Activated T-cell treated with anti-CD3 and anti-CD28 coated beads, Interleukin-2, amount 50 U/mL, for 4 hours (primary cell): ENCODE measurements at places on chromosomes 11 and 22. TPM values are rescaled to one million over a fixed set of nuclear protein-coding genes. Genes with fewer than 3 reads are reported as not detected.
A peak's percentile ranks its signal among the peaks of the same experiment; 100 is the strongest.

Gene SERPING1
- total RNA-seq: 0.55 TPM

Gene E2F8
- 1.4 TPM for total RNA-seq

Gene NKAPD1
- 19.1 TPM for total RNA-seq

Gene KCNC1
- not detected for total RNA-seq

Gene C11orf86
- not detected for total RNA-seq

Gene OR52N4
- total RNA-seq: not detected

Gene OR52I1
- not detected for total RNA-seq

Gene BAIAP2L2
- 0.38 TPM for total RNA-seq

Gene ADM
- not detected for total RNA-seq

DNA sequence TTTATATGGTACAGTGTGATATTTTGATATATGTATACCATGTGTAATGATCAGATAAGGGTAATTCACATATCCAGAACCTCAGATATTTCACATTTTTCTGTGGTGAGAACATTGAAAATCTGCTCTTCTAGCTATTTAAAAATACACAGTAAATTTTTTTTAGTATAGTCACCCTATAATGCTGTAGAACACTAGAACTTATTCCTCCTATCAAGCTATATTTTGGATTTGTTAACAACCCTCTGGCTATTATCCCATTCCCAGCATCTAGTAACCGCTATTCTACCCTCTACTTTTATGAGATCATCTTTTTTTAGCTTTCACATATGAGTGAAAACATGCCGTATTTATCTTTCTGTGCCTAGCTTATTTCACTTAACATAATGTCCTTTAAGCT, 65.5 kb upstream of the SYT9 start:
- no peak for DNase-seq

DNA sequence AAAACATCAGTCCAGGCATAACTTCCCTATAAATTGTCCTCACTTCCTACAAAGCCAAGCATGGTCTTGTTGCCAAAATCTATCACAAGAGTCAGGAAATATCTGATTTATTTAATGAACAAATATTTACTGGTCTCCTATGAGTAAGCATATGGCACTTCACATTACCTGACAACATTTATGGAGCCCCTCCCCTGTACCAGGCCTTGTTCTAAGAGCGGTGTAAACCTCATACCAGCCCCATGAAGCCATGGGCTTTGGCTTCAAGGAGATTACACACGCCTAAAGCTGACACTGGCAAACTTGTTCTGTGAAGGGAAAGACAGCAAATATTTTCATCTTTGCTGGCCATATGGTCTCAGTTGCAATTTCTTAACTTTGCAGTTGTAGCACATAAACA, 43.0 kb upstream of the EIF3D start:
- DNase-seq: no peak

GRCh38 chr22:19664406-19664805, 49.9 kb upstream of the SEPTIN5 start:
- DNase-seq: no peak

DNA sequence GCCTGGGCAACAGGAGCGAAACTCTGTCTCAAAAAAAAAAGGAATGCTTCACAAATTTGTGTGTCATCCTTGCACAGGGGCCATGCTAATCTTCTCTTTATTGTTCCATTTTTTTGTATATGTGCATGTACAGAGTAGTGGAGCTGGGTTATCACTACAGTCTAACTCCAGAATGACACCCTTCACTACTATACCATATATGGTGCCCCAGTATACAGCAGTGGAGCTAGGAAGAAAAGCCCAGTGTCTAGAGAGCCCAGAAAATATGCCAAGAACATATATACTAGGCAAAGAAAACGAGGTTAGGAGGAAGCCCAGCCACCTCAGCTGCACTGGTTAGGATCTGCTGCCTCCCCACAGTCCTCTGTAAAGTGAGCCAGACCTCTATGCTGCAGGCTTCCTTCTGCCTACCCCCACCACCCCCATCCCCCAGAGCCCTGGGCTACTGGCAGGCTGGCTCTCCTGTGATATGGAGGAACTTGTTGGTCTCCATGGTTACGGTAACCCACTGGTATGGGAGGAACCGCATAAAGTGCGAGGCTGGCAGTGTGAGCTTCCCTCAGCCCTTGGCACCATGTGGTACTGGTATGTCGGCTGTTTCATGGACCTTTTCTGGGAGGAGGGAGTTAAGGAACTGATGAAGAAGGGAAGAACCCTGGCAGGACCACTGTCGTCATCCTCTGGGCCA, 34.3 kb downstream of the RCOR2 start:
- no peak for DNase-seq

- DNase-seq: no peak
These were observed 12.9 kb upstream of the CASTOR1 start for GRCh38 chr22:30301995-30302809.

- no peak for DNase-seq
These were observed 15.4 kb downstream of the ART5 start for GRCh38 chr11:3626250-3626960.

- DNase-seq: peak; percentile 83
These were observed at the start of gene NUP160 for GRCh38 chr11:47847892-47848699. TSS of gene NUP160 (minus strand) at chr11:47848350. CDS start at chr11:47848318, 32 bp downstream.

DNA sequence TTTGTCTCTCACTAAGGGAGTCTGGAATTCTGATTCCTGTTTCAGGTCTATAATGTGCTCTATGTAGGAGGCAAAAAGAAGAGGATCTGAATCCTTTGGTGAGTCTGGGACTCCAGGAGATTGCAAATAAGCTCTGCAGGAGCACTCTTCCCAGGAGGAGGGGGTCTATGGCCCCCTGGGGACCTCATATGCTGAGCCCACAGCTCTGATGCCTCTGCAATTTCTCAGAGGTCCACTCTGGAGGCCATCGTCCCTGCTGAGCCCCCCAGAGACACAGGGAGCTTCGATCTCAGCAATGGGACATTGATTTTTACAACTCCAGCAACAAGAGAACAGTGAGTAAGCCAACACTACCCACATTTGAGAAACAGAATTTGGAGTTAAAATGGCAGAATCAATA, 20.2 kb upstream of the NRGN start:
- DNase-seq: no peak

DNA sequence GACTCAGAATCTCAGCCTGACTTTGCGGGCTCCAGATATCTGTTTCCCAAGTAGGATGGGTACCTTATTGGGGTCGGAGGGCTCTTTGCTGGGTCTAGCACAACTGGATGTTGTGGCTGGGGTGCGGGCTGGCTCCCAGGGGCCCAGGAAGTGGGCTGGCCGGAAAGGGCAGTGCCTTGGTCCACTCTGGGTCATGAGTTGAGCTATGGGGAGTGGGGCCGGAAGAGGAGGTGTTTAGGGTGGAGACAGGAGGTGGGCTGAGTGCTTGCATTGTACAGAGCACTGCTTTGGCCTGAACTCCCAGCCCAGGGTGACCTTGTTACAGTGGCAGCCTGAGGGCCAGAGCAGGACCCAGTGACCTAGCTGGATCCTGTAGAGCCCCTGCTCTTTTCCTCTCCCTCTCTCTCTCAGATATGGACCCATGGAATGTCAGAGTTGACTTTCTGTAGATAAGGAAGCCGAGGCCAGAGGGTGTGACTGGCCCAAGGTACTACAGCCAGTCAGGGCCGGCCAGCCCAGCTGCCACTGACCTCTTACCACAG, 13.2 kb downstream of the PHLDB1 start:
- no peak for DNase-seq

DNA sequence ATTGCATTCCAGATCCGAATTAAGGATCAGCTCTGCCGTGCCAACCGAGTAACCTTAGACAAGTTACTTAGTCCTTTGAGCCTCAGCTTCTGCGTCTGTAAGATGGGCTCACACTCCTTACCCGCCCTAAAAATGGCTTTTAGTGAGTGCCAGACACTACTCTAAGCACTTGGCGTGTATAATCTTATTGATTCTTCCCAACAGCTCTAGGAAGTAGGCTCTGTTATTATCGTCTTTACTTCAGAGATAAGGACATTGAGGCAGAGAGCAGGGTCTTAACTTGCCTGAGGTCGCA, 21.7 kb upstream of the ROBO3 start:
- DNase-seq: no peak

DNA sequence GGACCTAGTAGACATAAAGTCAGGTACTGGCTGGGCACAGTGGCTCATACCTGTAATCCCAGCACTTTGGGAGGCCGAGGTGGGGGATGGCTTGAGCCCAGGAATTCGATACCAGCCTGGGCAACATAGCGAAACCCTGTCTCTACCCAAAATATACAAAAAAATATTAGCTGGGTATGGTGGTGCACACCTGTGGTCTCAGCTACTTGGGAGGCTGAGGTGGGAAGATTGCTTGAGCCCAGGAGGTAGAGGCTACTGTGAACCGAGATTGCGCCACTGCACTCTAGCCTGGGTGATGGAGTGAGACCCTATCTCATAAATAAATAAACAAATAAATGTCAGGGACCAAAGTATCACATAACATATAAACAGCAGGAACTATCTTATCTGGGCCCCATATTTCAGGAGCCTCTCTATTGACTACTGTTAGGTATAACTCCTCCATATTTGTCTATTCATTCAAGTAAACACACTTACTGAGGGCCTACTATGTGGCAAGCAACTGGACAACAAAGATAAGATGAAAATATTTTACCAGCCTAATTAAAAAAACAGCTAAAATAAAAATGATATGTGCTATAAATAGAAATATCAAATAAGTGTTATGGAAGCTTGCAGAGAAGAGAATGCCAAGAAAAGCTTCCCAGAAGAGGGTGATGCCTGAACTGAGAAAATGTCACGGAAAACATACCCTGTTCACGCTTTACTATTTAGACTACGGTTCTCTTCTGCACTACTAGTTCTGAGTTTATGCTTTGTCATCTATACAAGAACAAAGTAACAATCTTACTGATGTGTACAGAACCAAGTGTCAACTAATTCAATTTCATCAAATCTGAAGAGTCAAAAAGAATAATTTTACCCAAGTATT, 2.0 kb downstream of the NUP98 start:
- DNase-seq: no peak

- no peak for DNase-seq
These were observed 15.2 kb upstream of the NUP160 start for GRCh38 chr11:47863189-47863897.

GRCh38 chr11:6572215-6572614, 31.2 kb downstream of the RRP8 start:
- DNase-seq: no peak

DNA sequence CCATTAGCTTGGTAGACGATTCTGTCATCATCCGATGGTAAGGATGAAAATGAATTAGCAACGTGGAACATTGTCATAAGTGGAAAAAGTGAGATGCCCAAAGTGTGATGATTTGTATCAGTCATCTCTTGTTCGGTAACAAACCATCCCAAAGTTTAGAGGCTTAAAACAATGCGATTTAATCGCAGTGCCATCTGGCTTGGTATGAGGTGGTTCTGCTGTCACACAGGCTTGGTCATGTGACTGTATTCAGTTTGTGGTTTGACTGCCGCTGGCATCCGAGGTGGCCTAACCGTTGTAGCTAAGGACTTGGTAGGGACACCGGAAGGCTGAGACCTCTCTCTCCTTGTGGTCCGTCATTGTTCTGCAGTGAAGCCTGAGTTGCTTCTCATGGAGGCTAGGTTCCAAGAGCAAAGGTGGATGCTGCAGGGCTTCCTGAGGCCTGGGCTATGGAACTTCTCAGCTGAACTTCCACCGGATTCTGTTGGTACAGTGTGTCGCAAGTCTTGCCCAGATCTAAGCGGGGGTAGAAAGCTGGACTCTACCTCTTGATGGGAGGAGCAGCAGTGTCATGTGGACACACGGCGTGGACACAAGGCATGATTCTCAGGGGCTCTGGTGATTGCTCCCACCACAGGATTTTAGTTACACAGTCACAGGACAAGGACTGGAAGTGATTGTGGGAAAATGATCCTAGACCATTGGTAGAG, 36.3 kb downstream of the BCR start:
- peak; percentile 30 for DNase-seq

GRCh38 chr11:17918049-17918605, 94.7 kb downstream of the SERGEF start:
- DNase-seq: no peak

DNA sequence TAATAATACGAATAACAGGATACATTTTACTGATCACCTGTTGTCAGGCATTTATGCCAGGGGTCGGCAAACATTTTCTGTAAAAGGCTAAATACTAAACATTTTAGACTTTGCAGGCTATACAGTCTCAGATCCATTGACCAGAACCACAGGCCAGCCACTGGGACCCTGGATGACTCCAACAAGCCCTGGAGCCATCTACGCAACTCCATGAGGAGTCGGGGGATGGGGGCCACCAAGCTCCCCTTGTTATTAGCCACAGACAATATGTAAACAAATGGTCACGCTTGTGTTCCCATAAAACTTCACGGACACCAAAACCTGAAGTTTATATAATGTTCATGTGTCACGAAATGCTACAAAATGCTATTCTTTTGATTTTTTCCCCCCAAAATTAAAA, 54.4 kb upstream of the EMID1 start:
- DNase-seq: no peak

GRCh38 chr11:70440206-70440605, 41.9 kb downstream of the CTTN start:
- no peak for DNase-seq

GRCh38 chr11:111688013-111688412, 78.2 kb downstream of the PPP2R1B start:
- DNase-seq: no peak

DNA sequence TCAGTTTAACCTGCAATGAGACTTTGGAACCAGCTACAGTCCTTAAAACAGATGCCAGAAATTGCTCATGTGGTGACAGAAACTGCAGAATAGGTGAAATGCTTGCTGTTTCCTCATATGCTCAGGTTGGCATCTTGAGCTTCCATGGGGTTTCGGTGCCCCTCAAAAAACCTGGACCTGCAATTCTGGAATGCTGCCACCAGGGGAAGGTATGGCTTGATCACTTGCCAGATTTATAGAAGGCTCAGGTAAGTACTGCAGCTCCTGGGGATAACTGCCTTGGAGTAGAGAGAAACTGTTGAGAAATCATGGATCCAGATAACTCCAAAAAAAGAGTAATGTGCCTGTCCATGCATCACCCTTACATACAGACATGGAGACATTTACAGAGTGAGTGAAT, 113.0 kb downstream of the CTTN start:
- no peak for DNase-seq

DNA sequence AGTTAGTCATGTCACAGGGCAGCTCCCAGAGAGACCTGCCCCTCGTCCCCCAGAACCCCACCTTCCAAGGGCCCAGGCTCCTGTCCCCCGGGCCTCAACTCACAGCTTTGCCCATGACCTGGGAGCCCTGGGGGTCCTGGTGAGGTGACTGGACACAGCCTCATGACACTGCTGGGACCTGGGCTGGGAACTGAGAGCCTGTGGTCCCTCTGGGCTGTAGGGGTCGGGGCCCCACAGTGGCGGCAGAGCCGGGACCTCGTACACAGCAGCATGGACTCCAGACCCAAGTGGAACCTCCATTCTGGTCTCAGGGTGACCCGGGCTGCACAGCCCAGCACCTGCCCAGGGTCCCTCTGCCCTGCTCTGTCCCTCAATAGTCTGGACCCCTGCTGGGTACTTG, 6.9 kb downstream of the APOBEC3A start:
- DNase-seq: no peak

DNA sequence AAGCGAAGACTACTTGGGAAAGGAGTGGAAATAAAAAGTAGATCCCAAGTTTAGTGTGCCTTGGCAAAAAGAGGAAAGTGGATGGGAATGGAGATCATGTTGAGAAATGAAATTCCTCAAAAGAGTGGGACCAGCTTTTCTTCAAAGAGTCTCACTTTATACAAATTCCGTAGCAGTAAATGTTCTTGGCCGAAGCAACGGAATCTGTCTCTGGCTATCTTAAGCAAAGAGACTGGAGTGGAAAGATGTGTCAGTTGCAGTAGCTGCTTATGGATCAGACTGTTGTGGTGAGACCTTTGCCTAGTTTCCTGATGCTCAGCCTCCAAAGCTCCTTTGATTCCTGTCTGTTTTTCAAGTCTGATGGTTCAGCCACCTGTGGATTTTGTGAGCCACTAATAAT, 73.6 kb downstream of the CSTPP1 start:
- DNase-seq: no peak
